GM18507 (cell line): ENCODE measurements at places on chromosomes 7 and 10.

GRCh38 chr7:36071605-36072004, 81.4 kb upstream of the EEPD1 start:
- DNase-seq = no peak

DNA sequence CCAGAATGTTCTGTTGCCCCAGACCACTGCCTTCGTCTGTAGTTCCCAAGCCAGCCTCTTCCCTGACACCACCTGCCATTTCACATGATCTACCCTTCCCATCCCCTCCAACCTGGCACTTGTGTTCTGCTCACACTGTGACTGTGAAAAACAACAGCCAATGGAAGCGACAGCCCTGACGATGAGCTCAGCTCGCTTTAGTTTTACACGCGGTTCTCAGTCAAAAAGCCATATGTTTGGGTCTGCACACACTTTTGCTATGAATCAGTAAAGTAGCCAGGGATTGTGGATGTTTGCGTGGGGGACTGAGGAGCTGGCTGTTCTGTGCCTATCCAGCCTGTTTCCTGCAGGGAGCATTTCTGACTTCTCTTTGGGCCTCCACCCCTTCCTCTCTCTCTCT, 282.7 kb downstream of the WDR11 start:
- DNase-seq = no peak

DNA sequence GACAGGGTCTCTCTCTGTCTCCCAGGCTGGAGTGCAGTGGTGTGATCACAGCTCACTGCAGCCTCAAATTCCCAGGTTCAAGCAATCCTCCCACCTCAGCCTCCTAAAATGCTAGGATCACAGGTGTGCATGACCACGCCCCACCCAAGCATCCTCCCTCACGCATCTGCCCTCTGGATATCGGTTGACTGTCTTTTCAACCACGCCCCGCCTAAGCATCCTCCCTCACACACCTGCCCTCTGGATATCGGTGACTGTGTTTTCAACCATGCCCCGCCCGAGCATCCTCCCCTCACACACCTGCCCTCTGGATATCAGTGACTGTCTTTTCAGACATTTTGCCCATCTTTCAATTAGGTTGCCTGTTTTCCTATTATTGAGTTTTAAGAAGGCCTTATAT, 140.5 kb downstream of the MAD1L1 start:
- no peak for DNase-seq

DNA sequence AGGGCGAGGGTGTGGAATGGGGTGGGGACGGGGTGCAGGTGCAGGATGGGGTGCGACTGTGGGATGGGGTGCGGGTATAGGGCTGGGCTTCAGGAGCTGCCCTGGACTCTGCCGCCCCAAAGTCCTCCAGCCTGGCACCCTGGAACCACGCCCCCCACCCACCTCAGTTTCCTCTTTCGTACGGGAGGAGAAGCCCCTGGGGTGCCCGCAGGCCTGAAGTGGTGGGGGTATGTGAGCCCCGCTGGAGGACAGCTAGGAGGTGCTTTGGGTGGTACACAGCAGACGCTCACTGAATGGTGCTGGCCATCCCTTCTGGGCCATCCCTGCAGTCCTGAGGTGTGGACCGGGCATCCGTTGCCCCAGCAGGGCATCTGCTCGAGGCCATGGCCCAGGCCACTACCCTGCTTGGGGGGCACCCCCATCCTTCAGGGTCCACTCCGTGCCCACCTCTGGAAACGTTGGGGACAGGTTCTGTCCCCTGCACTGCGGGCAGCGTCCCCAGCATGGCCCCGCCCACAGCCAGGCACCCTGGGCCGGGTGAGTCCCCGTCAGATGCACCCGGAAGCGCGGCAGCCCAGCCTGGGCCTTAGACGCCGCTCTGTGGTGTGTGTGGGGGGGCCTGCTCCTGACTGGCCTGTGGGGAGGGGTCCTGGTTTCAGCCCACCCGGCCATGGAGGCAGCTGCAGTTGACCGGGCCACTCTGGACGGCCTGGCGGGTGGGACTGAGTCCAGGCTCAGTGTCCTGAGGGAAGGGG, 41.6 kb downstream of the UNCX start:
- no peak for DNase-seq

GRCh38 chr10:114709984-114710383, 51.9 kb upstream of the ABLIM1 start:
- DNase-seq = no peak
